Posterior cingulate gyrus (tissue), 11 donors: ENCODE measurements at places on chromosomes 7 and 10.
A peak's percentile ranks its signal among the peaks of the same experiment; 100 is the strongest.

GRCh38 chr10:27285093-27285492, 44.5 kb upstream of the ACBD5 start:
- no peak for DNase-seq

DNA sequence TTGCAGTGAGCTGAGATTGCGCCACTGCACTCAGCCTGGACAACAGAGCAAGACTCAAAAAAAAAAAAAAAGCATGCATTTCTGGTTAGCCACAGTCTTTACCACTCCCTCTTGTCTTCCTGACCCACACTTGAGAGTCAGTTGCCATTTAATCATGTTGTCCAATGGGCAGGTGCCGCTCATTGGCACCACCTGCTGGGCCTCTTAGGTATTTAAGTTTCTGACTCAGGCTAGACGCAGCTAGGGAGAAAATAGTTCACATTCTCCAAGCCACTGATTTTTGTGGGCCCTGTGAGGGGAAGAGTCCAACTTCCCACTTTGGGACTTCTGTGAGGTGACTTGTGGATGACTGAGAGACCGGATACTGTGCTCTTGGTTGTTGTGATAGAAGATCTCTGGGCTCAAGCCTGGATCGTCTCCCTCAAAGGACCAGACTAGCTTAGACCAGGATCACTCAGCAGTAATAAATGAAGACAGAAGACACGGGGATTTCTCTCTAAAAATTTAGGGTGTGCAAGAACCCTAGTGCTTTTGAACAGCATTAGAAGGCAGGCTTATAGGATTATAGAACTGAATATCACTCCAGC, 26.8 kb upstream of the SORCS3 start:
- no peak for DNase-seq

- DNase-seq = no peak
Measured at GRCh38 chr10:36880898-36881297, 244.5 kb upstream of the ANKRD30A start.

DNA sequence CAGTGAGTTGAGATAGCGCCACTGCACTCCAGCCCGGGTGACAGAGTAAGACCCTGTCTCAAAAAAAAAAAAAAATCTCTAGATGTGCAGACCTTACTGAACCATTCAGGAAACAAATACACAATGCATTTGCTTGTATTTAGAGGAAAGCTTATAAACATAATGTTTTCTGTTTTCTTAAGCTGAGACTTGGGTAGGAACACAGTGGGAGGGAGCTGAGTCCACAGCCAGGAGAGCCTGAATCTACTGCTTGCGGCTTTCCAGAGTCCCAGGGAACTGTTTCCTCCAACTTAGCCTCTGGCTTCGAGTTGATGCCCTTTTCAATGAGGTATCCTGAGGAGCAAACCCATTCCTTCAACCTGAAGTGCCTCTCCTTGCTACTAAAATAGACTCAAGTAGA, 83.0 kb upstream of the PITRM1 start:
- DNase-seq = no peak

GRCh38 chr10:104527013-104527412, 114.1 kb upstream of the SORCS3 start:
- no peak for DNase-seq

DNA sequence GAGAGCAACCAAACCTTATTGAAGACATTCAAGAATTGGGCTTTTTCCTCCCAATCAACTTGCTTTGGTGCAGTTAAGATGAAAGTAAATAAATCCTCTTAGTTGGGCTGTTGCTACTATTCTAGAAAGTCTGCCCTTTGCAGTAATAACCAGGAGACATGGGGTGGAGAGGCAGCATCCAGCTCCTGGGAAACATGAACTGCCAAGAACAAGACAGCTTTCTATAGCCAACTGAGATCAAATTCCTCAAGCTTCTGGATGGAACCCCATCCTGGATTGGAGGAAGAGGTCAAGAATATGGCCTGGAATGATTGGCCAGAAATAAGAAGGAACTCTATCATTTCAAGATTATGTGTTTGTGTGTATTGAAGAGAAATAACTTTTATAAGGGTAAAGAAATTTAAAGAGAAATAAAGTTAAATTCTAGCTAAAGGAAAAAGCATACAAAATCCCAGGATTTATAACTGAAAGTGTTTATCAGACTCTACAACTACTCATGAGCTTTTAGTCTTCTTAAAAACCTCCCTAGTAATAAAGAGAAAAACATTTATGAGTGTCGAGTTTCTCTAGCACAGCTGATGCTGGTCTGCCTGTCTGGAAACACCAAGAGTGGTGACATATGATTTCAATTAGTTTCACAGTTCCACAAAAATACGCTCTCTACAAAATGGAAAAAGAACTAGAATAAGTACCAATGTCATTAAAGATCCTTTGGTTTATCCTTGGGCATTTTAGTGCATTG, 70.1 kb upstream of the COL1A2 start:
- DNase-seq = no peak

DNA sequence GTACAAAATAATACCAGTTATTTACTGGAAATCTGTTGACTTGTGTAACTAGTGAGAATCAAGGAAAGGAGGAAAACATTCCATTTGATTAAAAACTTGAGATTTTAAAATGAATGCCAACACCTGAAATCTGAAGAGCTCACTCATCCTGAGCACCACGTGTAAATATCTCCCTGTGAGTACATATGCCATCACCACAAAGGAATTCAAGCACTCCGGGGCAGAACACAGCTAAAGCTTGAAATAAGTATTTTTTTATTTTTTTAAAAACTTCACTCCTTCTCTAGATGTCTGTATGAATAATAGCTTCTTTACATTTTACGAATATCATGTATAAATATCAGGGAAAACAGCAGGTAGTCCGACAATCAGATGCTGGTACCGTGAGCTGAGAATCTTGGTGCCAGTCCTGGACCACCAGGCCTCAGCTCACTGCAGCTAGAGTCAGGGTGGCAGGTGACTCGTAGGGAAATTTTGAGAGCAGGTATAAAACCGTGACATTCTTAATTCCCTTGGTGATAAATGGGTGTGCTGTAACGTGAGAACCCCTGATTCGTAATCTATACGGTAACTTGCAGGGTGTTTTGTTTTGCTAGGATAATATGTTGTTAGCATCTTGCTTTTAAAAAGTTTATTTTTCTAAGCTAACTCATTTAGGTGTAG, 12.7 kb downstream of the LMTK2 start:
- DNase-seq = no peak

DNA sequence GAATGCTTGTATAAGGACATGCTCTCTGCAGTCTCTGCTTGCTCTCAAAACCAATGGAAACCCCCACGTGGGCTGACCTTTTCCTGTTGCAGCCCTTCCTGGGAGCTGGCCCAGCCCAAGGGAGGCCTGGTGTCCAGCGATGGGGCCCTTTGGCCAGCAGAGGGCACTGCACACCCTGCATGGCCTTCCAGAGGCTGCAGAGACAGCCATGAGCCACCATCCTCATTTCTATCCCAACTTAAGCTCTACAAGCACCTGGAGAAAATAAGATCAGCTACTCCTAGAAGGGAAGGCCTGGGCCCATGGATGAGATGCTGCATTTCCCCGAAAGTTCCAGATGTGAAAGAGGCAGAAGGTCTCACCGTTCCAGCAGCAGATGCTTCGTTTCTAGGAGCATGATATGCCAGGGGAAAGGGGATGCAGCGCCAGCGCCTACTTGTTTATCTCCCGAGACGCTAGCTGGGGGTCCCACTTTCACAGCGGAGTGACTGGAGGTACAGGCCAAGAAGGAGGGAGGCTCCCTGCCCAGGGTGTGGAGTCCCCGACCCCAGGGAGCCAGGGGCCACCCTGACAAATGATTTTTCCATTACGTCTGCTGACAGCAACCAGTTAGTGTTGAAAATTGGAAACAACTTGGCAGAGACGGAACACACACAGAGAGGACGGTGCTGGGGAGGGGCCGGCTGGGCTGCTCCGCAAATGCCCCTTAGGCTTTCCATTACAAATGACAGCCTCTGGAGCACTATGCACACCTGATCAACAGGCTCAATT, 106.4 kb downstream of the ZRANB1 start:
- peak; percentile 95 for DNase-seq

DNA sequence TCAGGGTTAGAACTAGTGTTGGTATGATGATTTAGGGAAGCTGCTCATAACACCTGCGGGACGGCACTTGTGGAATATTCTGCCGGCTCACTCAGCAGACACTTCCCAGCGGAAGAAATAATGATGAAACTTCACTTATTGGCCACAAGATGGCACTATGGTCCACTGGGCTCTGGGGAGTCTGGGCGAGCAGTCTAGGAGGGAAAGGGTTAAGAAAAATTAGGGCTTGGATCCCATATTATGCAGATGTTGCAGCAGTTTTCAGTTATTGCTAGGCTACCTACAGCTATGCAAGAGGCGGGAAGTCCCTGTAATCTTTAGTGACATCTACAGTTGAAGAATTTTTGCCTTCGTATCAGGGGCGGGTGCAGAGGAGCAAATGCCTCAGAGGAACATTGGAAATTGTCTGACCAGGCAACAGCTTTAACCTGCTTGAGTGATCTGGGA, 238.7 kb upstream of the PRSS58 start:
- DNase-seq = no peak

- no peak for DNase-seq
Measured at GRCh38 chr10:96334616-96335526, 23.9 kb downstream of the OPALIN start.

DNA sequence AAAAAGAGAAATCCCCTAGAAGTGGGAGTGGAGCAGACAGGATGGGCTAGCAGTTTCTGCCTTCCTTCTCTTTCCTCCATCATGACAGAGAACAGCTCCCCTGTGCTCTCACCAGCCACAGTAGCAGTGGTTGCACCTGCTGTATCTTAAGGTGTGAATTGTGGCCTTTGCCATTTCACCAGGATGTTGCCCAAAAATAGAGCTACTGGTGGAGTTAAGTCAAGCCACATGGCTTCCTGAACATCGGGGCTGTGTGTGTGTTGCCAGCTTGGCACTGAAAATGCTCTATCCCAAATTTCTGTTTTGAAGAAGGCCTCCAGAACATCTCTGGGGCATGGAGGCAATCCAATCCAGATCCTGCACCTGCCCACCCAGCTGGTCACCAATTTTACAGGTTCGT, 348.7 kb downstream of the EXOC4 start:
- DNase-seq = no peak

DNA sequence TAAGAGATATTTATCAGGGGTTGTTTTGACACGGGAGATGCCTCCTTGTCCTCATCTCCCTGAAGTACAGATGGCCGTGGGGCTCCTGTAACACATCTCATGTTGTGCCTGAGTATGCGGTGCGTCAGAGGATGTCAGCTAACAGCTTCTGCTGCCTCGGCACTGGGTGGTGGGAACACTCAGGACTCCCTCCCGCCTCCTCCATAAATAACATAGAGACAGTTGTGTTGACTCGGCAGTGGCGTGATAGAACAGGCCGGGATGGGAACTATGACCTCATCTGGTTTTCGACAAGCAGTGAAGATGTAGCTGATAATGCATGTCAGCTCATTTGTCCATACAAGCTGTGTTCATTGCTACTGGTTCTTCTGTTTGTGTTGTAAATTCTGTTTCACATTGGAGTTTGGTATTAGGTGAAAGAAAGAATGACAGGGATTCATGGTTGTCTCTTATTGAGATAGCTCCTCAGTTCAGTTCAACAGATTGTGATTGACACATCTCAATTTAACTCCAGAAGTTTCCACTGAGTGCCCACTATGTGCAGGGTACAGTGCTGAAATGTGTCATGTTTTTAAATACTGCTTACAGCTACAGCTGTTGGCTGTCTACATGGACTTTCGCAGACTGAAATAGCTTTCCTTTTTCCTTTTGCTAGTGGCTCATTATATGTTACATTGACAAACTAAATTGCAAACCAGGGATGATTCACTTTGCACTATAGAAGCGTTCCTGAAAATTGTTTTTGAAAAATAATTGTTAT, 87.4 kb downstream of the CHN2 start:
- peak; percentile 65 for DNase-seq

GRCh38 chr10:97903128-97904017, 53.7 kb downstream of the GOLGA7B start:
- no peak for DNase-seq

DNA sequence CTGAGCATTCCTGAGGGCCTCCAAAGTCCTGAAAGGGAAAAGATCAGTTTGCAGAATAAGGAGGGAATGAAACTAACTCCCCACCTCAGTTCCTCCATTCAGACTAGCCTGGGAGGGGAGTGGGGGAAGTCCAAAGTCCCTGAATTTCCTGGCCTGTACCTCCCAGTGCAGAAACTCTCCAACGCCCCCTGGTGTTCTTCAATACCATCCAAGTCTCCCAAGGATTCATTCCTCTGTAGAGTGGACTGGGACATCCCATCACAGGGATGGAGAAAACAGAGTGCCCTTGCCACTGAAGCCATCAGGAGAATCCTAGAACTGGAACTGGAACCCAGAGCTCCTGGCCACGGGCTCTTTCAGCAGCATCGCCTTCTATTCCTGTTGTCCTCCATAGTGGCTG, 1.6 kb upstream of the COL13A1 start:
- no peak for DNase-seq

DNA sequence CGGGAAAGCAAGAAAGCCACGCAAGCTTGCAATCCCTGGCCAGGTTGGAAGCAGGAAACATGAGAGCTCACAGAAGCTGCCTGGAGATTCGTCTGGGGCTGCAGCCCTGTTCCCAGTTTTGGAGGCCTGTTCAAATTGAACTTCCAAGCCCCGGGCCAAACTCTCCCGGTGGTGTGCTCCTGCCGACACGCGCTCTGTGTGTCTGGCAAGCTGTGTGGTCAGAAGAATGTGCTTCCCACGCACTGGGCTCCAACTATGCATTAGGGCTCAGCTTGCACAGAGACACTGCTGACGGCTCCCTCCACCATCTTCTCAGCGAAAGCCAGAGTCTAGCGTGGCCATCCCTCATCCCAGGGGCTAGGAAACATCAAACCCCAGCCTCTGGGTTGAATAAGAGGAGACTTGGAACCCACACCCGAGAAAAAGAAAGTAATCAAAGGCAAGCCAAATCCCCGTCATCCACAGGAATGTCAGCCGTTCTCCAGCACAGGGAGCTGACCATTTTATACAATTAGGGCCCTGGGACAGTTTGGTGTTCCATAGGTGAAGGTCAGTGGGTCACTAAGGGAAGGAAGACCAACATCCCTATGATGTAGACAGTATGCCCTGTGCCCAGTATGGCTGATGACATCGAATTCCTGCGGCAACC, 107.2 kb downstream of the FGFR2 start:
- DNase-seq = no peak

DNA sequence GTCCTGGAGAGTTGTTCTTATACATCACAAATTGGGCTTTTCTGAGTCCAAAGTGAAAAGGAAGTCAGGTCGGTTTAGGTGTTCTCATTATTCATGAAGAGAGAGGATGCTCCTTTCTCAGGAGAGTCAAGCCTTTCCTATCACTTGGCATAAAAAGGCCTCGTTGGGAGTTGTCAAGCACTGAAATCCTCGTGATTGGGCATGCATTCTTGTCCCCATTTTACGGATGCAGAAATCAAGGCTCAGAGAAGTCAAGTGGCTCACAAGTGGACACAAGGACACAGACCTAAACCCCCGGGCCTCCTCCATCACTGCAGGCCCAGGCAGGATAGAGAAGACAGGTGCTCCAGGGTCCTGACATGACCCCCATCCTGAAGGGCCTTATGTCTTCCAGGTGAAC, 8.5 kb downstream of the RBP3 start:
- DNase-seq = no peak

DNA sequence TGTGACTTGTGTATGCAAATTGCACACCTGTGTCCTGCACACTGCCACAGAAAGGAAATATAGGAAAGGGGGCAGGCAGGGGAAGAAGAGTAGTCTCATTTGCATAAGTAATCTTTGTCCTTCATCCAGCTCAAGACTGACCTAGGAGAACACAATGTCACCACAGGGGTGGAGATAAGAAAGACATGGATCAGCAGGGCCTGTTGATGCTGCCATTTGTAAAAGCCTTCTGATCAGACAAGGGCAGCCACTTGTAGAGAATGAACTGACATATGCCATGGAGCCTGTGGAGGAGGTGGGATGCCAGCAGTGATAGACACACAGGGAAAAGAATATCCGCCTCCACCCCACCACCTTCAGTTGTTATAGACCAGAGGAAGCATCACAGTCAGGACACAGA, 528.9 kb downstream of the HTR7 start:
- DNase-seq = no peak
